ENCODE measurements at places on chromosomes 16 and 17.

DNA sequence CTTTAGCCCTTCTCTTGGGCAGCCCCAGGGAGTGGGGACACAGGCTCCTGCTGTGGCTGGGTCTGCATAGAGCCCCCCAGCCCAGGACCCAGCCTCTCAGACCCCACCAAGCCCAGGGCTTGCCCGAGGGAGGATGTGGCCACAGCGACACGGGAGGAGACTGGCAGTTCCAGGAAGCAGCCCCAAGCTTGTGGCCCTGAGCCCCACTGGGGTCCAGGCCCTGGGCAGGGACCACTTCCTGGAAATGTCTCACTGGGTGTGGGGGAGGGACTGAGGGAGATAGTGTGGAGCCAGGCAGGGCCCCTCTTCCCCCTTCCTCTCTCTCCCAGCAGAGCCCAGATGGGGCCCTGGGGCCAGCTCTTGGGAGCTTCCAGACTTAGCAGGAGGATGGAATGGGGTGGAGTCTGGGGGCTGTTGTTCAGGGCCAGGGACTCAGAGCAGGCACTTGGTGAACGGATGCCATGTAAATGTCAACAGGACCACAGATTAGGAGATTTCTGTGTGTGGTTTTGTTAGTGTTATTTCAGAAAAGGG is 35.3 kb downstream of the ADGRG5 start:
- DNase-seq: no peak

DNA sequence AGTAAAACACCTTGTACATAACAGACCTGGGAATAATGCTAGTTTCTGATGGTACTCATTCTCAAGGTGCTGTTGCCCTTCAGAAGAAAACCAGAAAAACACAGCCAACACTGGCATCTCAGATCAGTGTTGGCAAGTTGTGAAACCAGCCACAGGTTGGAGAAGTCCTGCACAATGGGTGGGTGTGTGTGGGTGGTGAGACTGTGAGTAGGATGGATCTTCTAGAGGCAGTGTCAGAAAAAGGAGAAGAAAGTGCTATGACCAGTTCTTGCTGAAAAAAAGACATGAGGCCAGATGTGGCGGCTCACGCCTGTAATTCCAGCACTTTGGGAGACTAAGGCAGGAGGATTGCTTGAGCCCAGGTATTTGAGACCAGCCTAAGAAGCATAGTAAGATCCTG is 35.2 kb upstream of the SMIM36 start:
- no peak for DNase-seq

DNA sequence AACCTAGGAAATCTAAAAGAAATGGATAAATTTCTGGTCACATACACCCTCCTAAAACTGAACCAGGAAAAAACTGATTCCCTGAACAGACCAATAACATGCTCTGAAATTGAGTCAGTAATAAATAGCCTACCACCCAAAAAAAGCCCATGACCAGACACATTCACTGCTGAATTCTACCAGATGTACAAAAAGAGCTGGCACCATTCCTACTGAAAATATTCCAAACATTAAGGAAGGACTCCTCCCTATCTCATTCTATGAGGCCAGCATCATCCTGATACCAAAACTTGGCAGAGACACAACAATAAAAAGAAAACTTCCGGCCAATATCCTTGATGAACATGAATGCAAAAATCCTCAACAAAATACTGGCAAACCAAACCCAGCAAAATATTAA is 52.9 kb downstream of the TTC19 start:
- no peak for DNase-seq

DNA sequence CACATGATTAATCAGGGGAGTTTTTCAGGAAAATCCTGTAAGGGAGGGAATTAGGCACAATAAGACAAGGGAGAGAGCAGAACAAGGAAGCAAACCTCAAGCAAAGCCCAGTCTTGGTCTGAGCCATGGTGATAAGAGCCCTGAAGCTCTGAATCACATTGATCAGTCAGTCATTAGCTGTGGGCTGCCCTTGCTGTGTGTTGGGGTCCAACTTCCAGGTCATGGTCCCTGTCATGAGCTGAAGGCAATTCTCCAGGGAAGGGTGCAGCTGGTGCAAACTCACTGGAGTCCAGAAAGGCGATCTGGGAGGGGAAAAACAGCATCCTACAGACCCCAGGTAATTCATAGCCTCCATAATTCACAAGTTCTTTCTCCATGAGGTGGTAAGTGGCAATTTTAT is 89.9 kb downstream of the CYLD start:
- DNase-seq: no peak

- DNase-seq: no peak
Observed at GRCh38 chr16:1791256-1791942, 2.1 kb downstream of the IGFALS start.

- DNase-seq: no peak
Observed at GRCh38 chr16:23528644-23529310, 18.5 kb upstream of the GGA2 start.

DNA sequence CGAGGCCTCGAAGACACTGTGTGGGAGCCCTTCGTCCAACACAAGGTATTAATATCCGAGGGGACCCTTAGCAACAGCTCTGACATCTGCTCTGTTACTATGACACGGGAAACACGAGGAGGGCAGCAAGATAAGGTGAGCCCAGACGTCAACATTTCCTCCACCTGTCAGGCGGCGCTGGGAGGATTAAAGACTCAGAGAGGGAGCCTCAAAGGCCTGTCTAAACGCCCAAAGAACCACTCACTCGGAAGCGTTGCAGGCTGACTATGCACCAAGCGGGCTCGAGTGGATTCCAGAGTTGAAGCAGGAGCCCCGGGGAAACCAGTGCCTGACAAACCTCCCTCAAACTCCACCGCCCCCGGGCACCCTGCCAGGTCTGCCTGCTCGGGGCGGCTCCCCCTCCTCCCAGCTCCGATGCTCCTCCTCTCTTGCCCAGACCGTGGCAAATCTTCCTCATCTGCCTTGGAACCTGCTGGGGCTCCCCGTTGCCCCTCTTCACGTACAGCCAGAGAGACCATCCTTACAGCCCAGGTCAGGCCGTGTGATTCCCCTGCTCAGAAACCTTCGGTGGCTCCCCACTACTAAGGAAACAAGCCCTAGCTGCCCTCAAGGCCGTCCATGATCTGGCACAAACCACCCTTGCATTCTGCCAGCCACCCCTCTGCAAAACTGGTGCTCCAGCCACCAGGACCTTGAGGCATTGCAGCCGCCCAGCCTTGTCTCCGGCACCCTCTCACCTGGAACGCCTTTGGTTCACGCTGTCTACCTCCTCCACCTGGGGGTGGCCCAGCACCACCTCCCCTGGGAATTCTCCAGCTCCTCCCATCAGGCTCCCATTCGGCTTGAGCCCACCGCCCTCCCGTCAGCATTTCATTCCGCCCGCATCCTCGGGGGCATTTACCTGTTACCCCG is 16.2 kb downstream of the RPH3AL start:
- DNase-seq: no peak

DNA sequence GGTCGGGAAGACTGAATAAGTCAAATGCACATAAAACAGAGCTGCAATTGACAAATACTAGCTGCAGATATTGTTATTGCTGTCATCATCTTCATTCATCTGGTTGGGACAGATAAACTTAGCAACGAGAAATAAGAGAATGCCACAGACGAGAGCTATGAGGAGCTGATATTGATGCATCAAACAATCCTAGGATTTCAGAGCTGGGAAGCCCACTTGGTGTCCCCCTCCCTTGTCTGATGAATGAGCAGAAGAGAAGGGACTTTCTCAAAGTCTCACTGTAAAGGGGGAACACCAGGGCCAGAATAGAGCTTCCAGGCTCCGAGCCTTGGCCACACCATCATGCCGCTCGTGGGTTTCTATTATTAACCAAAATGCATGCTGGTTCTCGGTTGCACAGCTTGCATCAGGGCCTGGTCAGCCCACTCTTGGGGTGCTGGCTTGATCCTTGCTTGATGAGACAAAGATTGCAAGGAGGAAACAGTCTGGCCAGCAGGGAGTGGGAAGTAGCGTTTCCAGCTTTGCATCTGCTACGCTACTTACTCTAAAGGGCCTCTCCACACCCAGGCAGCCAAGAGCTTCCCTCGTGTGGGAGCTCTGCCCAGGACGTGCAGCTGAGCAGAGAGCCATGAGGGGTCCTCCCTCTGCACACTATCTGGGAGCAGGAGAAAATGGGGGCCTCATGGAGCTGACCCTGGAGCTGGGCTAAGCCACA is 28.4 kb upstream of the EMP2 start:
- no peak for DNase-seq

DNA sequence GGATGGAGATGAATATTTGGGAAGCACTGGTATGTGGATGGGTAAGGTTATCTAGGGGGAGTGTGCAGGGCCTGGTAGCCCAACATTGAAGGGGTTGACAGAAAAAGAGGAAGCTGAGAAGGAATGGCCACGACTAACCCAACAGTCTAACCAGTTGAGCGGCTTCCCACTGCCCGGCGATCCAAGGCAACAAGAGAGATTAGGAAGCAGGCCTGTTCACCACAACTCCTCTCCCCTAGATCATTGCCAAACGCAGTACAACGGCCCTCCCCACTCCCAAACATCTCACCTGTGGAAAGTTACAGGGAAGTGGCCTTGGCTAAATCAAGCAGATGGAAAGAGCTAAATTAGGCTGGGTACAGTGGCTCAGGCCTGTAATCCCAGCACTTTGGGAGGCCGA is 11.2 kb upstream of the RANGRF start:
- no peak for DNase-seq

- no peak for DNase-seq
Observed at GRCh38 chr16:64151990-64152767, 969.7 kb downstream of the CDH11 start.

GRCh38 chr16:87918866-87919680 is 17.3 kb downstream of the CA5A start:
- DNase-seq: no peak

DNA sequence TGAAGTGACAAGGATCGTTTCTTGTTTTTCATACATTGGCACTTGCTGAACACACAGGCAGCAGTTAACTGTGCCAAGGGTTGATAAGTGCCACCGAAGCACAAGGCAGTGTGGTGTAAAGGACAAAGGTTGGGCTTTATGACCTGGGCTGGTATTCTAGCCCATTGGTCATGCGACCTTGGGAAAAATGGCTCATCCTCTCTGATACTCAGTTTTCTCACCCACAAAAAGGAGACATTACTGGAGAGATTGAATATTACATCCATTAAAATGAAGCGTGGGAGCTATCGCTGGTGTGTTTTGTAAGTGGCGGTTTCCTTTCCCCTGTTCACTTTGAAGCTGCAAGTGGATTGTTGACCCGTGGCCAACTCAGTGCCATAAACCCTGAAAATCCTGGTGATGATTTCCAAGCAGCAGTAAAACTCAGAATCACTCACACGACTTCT is 216.9 kb downstream of the HAPSTR1 start:
- no peak for DNase-seq

GRCh38 chr16:75630052-75630451 is 7.0 kb upstream of the ADAT1 start:
- no peak for DNase-seq

GRCh38 chr17:21275579-21276263 is 8.8 kb upstream of the MAP2K3 start:
- no peak for DNase-seq

GRCh38 chr16:80347900-80348299 is 192.9 kb upstream of the DYNLRB2 start:
- no peak for DNase-seq

DNA sequence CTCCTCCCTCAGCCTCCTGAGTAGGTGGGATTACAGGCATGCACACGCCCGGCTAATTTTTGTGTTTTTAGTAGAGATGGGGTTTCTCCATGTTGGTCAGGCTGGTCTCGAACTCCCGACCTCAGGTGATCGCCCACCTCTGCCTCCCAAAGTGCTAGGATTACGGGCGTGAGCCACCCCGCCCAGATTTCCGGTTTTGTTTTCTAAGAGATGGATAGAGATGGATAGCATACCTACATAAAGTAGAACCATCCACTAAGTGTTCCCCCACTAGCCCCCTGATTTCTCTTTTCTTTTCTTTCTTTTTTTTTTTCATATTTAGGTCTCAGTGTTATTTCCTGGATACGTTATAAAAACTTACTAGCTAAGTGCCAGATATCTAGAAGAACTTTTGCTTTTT is 2.0 kb downstream of the WSB1 start:
- no peak for DNase-seq

GRCh38 chr17:80649672-80650330 is 105.2 kb downstream of the RPTOR start:
- DNase-seq: no peak
